Retina (tissue), 1 donor: ENCODE measurements at places on chromosomes 12 and 14.

DNA sequence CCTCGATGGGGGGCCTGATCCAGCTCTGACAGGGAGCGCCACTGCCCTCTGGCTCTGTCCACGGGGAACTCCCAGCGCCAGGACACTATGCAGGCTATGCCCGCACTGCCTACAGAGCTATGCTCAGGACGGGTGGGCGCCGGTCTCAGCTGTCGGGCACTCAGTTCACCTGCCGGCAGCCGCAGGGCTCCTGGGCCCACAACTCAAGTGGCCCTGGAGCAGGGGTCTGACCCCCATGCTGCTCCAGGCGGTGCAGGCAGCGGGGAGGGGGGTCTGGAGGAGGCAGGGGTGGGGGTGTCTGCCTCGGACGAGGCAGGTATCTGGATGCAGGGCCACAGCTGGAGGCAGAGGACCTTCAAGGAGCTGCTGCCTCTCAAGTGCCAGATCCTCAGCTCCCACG is 28.5 kb upstream of the NUDT14 start:
- DNase-seq, result no peak

- no peak for DNase-seq
These were observed 68.2 kb downstream of the IFT43 start for GRCh38 chr14:76053572-76054355.

DNA sequence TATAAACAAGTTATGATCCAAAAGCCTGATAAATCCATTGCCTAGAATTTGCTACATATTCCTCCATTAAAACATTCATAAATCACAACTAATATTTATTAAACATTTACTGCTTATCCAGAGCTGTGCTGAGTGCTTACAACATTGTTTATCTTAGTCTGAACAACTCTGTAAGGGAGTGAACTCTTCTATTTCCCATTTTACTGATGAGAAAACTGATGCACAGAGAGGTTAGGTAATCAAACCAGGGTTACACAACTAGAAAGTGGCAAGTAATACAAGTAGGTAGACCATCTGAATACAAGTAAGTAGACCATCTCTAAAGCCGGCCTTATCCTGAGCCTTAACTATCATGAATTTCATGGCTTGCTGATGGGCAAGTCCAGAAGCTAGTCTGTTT is 39.5 kb downstream of the WASHC3 start:
- DNase-seq, result no peak

GRCh38 chr12:119649202-119649808 is 18.6 kb upstream of the PRKAB1 start:
- peak; percentile 26 for DNase-seq

- no peak for DNase-seq
These were observed 46.2 kb upstream of the MEG3 start for GRCh38 chr14:100779691-100780080.

DNA sequence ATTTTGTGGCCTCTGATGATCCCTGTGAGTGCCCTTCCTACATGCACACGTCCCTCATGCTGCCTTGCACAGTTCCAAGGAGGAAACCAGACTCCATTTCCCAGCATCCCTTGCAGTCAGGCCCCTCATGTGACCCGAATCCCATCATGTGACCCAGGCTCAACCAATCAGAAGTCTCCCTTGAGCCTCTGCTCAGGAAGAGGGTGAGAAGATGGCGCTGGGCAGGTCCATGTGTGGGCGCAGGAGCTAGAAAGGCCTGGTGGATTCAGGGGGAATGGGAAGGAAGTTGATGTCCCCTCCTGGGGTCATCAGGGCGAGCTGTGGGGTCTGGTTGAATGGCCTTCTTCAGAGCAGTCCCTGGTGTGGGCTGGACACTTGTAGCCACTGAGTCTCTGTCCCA is 240.5 kb downstream of the ADGRD1 start:
- no peak for DNase-seq

DNA sequence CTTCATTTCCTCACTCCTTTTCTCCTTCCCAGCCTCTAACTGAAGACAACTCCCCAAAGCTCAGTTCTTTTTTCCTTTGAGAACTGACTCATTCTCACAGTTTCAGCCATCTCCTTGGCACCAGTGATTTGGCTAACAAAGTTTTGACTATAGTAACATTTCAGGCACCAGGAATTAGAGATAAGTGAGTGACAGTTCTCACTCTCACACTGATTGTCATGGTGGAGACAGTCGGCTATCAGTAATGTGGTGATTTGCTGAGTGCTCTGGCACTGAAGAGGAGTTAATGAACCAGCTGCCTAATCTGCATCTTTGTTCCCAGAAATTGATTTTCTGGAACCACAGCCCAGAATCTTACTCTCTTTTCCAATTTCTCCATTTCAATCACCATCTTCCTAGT is 29.5 kb downstream of the HELB start:
- no peak for DNase-seq

DNA sequence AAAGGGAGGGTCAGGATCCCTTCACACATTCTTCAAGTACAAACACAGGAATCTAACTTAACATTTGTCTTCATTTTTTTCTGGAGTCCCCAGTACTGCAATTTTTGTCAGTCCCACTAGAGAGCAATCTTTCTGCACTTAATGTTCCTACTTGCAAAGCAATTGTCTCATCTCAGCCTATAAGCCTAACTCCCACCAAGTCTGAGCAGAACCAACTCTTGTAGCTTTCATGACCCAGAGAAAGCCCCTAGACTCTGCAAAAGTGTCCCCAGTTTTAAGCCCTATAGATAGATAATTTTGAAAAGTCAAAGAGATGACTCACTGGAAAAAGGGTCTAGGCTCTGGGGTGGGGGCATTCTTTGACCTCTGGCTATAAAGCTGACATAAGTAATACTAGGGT is 1.8 kb upstream of the ZBTB39 start:
- DNase-seq, result peak; percentile 32

- DNase-seq, result no peak
These were observed 70.7 kb downstream of the MED13L start for GRCh38 chr12:116206828-116207227.

DNA sequence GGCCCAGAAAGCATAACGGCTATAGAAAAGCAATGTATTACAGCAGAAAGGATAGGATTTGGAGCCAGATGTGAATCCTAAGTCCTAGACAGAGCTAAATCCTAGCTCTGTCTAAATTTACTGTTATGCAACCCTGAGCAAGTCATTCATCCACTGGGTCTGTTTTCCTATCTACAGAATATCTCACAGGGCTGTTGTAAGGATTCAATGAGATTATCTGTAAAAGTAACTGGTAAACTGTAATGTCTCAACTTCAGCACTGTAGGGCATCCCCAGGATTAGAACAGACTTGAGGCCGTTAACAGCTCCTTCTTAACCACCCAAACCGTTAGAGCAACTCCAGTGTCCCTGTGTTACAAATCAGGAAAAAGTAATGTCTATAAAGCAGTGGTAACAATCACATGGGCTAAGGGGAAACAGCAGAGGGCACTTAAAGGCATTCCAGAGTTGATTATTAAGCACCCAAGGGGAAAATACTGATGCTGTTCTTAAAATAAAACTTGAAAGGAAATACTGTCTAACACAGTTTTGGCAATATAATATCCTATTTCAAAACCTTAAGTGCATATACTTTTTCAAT is 10.1 kb downstream of the GMFB start:
- no peak for DNase-seq

- no peak for DNase-seq
These were observed 16.8 kb upstream of the ITPK1 start for GRCh38 chr14:93132472-93133065.

- DNase-seq, result peak; percentile 21
These were observed 180.0 kb downstream of the ESR2 start for GRCh38 chr14:64114166-64114565.

DNA sequence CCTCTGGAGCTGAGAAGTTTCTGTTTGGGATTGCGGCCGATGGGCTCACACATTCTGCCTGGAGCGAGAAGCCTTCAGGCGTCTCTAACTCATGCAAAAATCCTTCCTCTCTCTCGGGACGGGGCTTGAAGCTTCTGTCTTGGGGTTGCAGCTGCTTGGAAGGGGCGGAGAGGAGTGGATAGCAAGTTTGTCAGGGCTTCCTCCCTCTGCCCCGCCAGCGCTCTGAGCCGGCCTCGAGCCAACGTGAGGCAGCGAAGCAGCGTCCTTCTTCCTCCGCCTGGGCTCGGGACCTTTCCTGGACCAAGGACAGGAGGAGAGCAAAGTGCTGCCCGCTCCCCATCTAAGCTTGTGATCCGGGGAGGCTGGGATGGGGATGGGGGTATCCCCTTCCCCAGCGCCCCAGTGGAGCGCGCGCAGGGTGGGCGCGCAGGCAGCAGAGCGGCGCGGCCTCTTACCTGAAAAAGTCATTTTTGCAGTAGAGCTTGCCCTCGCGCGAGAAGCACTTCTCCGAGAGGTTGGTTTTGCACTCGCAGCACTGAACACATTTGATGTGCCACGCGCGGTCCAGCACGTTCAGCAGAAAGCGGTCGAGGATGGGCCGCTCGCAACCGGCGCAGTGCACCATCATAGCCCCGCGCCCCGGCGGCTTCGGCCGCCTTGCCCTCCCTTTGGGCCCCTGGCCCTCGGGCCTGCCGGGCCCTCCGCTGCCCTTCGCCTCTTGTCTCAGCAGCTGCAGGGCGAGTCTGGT is 626 bp downstream of the LHX5 start:
- peak; percentile 49 for DNase-seq

DNA sequence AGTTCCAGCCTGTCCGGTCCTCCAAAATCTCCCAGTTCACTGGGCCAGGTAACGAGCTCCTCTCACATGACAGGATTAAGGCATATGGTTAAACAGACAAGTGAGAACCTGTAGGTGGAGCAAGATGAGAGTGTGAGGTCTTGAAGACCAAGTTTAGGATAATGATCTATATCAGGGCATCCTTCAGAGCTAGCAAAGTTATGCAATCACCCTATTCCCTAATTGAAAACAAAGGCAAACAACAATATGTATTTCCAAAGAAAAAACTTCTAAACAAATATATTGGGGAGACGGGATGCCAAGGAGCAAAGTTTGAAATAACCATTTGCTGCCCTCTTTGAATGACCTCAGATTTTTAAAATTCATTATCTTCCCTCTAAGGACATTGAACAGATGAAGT is 571.2 kb downstream of the BCL11B start:
- peak; percentile 17 for DNase-seq

DNA sequence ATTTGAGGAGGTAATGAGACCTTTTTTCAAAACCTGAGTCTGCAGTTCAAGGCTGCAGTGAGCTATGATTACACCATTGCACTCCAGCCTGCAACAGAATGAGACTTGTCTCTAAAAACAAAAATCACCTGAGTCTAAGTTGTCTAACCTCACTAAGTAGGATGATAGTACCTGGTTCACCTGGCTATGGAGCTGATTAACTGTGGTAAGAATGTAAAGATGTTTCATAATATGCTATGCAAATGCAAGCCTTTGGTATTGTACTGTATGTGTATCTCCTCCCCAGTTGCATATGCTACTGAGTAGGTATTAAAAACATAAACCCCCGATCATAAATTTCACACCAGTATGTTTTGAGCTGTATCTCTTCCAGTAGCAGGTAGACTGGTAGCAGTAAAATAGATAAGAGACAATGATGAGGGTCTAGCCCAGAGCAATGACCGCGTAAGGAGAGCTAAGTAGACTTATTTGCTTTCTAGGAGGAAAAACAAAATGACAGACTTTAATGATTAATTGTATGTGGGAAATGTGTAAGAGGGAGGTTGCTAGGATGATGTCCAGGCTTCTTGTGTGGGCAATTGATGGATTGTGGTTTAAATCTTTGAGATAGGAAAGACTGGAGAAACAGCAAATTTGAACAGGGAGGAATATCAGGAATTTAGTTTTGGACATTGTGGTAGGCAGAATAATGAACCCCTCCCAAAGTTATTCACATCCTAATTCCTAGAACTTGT is 41.6 kb upstream of the EGLN3 start:
- DNase-seq, result no peak

DNA sequence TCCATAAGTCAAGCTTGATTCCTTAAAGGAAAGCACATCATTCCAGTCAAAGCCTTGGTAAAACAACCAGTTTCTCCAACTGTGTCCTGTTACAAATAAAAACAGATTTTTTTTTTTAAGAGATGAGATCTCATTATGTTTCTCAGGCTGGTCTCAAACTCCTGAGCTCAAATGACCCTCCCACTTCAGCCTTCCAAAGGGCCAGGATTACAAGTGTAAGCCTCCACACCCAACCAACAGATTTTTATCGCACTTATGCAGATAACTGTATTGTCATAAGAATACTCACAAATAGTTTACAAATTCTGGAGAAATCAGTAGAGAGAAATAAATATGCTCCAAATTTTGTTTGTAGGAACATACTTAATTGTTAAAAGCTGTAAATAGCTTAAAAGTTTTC is 56.2 kb upstream of the SLC2A13 start:
- DNase-seq, result no peak

GRCh38 chr14:50813544-50813863 is 17.5 kb downstream of the NIN start:
- no peak for DNase-seq

DNA sequence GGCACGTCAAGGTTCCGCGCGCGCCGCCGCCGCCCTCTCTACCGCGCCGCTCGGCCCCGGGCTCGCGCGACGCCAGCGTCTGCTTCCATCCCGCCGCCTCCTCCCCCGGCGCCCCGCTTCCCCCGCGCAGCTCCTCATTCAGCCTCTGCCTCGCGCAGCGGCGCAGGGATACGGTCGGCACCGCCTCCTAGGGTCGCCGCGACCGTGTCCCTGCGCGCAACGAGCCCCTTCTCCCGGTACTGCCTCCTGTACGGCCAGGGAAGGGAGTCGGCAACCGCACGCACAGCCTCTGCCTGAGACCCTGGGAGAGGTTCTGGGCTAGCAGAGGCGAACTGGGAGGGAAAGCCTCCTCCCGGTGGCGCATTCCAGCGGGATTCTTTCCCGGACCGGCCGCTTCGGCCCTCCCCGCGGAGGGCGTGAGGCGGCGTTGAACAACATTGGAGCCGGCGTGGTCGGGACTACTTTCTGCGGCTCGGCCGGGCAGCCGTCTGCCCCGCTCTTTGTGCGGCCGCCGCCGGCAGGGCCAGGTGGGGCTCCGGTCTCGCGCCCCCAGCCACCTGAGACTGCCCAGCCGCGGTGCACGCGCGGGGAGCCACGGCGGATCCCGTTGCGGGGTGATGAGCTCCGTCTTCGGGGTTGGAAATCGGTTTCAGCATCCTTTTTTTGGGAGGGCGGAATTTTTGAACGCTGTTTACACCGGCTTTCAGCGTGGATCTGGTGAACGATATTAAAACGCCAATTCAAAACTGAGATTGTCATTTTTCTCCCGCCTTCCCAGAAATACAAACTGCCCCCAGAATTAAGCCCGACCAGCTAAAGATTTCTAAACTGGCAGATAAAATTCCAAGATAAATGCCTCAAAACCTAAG is at the start of gene LRP6:
Gene LRP6 (minus strand): TSS at position 172 of the 869 bp plus-strand sequence. CDS start 309 bp downstream, outside the sequence.
- peak; percentile 100 for DNase-seq

DNA sequence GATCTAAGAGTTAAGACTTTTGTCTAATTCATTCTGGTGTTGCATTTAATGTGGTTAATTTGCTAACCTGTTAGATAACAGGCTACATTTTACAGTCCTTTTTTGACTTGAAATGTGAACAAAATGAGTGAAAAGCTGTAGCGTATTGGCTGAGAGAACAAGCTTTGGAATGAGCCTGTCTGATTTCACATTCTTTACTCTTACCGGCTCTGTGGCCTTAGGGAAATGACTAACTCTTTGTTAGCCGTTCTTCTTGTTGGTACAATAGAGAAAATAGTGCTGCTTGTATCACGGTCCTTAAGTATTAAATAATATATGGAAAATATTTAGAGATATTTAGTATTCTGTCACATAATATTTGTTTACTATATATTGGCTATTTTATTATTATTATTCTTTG is 1.9 kb downstream of the MNAT1 start:
- peak; percentile 4 for DNase-seq
